ENCODE measurements at places on chromosomes 3 and 15.

DNA sequence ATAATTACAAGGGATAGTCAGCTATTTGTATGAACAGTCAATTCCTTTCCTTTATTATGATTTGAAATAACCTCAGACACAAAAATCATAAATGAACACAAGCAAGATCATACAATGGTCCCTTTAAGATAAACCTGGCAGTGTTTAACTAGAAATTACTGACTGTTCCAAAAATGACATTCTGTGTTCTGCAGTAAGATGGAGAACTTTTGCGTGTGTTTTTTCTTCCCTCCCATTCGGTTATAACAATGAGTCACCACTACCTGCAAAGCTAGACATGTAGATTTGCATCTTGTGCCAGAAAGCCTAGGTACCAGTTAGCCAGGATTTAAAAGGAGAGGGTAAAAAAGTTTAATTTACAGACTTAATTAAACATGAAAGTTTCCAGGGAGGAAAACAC lies 248.2 kb upstream of the ADAMTS9 start:
- no peak for DNase-seq

DNA sequence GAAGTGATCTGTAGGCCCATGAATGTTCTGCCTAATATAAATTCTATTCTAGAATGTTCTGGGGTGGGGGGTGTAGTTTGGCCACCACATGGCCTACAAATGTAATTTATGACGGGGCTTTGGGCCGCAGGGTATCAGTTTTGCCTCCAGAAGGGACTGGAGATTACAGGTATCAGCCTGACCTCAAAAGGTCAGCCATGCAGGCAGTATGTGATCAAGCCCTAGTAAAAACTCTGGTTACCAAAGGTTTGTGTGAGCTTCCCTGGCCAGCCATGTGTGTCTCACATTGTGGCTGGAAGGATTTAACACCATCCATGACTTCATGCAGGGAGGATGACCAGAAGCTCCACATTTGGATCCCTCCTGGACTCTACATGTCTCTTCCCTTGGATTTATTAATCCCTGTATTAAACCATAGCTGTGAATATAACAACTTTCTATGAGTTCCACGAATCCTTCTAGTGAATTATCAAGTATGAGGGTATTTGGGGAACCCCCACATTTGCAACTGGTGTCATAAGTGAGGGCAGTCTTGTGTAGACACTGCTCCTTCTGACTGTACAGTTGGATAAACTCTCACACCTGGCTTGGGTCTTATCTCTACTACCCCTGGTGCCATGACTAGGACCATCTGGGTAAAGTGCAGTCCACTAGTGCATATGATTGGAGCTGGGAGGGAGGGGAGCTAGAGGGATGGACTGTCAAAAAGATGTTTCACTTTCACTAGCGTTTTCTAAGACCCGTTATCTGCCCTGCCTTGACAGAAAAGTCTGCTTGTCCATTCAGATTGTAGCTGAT lies 50.0 kb upstream of the RFX7 start:
- DNase-seq = no peak

- DNase-seq = no peak
Observed at GRCh38 chr3:172334671-172335207, 113.5 kb downstream of the GHSR start.

GRCh38 chr3:132090921-132091320 lies 56.1 kb upstream of the CPNE4 start:
- DNase-seq = no peak

- no peak for DNase-seq
Observed at GRCh38 chr3:147007736-147008245, 398.6 kb downstream of the ZIC4 start.

- peak; percentile 63 for DNase-seq
Observed at GRCh38 chr15:44738340-44738984, 2.1 kb downstream of the TRIM69 start.

- peak; percentile 81 for DNase-seq
Observed at GRCh38 chr15:59002418-59002859, 15.0 kb downstream of the RNF111 start.

DNA sequence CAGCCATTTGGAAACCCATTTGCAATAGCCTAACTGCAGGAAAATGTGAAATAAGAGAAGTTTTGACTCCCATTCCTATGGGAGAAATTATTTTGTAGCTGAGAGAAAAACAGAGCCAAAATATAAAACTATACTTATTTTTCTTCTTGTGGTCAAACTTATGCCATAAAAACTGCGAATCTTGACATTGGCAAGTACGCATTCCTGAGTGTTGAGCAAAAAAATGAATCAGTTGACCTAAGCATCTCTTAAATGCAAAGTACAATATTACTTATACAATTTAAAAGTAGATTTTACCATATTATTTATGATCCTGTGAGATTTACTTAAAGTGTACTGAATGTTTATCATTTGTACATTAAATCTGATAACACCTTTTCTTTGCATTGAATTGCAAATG lies 50.1 kb upstream of the CMC1 start:
- no peak for DNase-seq

DNA sequence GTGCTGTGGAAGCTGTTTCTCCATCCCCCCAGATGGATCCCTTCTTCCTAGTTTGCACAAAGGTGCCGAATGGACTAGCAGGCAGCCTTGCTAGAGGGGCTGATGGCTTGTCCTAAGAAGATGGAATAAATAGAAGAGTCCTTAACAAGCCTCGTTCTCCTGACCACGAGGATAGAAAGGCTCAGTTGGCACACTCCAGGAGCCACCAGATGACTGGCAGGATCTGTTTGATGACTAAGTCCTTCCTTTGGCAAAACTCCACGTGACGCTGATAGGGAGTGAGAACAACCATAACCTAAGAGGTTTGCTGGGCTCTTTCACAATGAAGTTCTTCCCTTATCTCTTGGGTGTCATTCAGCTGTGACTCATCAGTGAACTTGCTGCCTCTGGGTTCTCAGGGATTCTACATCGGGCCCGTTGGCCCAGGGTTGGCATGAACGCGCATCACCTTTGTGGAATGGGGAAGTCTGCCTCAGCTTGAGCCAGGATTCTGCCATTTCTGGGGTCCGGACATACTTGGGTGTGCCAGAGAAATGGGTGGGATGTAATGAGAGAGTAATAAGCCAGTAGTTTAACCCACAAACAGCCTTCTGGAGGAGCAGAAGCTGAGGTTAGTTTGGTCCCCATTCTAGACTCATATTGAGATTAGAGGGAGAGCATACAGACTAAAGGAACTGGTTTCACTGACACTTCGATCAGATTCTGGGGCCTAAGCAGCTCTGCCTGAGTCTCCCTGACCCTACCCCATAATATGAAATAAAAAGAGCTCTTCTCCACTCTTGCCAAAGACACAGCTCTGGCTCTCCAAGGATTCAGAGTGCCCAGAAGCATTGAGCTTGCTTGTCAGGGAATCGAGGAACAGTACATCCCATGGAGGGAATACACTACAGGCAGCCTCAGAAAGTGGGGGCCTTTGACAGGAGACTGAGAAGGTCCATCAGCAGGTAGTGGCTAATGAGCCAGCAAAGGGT lies 2.0 kb upstream of the MELTF start:
- peak; percentile 97 for DNase-seq

DNA sequence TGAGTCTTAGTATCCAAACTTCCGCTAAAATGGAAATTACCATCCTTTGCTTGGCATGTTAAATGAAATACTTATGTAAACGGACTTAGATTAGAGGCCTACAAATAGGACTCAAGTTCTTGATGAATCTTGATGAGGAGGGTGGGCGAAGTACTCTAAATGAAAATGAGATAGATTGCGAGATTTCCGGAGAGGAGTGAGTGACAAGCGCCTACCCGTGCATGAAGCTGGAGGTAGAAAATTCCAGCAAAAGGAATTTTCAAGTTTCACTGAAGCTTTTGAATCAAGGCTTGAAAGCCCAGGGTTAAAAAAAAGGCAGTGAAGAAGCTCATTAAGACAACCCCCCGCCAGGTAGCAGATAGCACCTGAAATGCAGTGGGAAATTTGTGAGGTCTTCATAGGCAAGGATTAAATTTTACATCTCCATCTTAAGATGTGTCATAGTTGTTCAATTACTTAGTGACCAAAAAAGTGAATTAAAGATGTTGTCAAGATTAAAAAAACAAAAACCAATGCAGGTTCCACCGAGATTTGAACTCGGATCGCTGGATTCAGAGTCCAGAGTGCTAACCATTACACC lies 655 bp upstream of the RAB11A start:
- peak; percentile 6 for DNase-seq

DNA sequence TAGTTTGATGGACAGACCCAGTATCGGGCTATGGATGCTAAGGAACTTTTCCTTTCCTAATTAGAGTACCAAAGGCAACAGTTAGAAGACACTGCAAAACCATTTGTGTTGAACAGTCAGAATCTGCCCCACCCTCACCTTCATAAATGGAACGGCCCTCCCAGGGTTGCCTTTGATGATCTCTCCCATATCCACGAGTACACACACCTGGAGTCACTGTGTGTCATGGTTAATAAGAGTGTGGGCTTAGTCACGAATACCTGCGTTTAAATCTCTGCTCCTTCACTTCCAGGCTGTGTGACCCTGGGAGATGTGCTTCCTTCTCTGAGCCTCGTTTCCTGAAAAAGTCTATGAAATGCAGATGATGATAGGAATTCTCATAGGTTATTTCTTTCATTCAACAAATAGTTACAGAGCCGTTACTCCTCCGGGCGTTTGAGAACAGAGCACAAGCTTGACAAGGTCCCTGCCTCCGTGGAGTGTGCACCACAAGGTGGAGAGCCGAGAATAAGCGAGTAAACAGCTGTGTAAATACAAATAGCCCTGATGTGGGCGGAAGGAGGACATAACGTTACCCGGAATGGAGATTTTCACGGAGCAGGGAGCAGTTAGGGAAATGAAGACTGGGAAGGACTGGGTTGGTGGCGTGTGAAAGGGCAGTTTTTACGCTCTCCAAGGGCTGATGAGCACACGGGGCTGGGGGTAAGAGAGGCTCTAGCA lies 6.7 kb downstream of the SLC51A start:
- no peak for DNase-seq

- no peak for DNase-seq
Observed at GRCh38 chr3:49054344-49054862, 25.2 kb upstream of the IMPDH2 start.

GRCh38 chr3:179729981-179730380 lies 77.1 kb downstream of the USP13 start:
- DNase-seq = no peak

DNA sequence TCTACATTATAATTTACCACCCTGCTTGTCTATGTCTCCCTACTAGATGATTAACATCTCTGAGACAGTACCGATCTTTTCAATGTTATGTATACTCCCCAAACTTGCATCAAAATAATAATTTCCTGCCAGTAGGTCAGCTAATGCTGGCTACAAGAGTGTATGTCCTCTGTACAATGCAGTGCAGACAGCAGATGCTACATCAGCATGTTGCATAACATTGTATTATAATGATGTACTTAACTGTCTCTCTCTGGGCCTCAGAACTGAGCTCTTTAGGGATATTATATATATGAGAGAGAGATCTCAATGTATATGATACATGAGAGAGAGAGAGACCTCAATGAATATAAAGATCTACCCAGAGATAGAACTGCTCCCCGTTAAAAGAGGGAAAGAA lies 456.6 kb downstream of the SHQ1 start:
- DNase-seq = no peak

GRCh38 chr3:151152455-151153079 lies 50.4 kb downstream of the GPR171 start:
- DNase-seq = no peak

- no peak for DNase-seq
Observed at GRCh38 chr15:91872356-91873137, 19.0 kb downstream of the SLCO3A1 start.

DNA sequence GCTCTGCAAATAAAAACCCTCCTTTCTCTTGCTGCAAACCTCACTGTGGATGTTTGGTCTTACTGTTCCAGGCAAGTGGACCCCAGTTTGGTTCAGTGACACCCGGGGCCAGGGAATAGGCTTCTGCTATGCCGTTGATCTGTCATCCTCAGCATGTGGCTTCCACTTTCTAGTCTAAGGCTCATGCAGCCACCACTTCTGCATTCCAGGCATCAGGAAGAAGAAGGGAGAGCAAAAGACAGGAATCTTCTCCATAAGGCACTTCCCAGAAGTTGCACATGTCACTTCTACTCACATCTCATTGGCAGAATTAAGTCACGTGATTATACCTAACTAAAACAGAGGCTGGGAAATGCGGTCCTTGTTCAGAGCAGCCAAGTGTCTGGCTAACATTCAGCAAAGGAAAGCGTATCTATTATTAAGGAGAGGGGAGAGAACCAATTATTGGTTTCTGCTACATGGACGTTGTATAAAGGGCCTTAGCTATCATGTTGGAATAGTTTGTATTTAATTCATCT lies 173.6 kb upstream of the PFN2 start:
- no peak for DNase-seq

GRCh38 chr3:49255112-49255511 lies 21.9 kb downstream of the C3orf62 start:
- peak; percentile 70 for DNase-seq

- DNase-seq = no peak
Observed at GRCh38 chr3:192259661-192260060, 467.7 kb downstream of the FGF12 start.

DNA sequence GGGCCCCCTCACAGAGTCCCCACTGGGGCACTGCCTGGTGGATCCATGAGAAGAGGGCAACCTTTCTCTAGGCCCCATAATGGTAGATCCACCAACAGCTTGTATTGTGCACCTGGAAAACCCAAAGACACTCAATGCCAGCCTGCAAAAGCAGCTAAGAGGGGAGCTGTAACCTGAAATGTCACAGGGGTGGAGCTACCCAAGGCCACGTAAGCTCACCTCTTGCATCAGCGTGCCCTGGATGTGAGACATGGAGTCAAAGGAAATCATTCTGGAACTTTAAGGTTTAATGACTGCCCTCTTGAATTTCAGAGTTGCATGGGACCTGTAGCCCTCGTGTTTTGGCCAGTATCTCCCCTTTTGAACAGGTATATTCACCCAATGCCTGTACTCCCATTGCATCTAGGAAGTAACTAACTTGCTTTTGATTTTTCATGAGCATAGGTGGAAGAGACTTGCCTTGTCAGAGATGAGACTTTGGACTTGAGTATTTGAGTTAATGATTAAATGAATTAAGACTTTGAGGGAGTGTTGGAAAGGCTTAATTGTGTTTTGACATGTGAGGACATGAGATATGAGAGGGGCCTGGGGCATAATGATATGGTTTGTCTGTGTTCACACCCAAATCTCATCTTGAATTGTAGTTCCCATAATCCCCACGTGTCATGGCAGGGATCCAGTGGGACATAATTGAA lies 900.9 kb upstream of the ROBO1 start:
- no peak for DNase-seq

GRCh38 chr3:32181796-32182195 lies 56.7 kb upstream of the CMTM8 start:
- no peak for DNase-seq

GRCh38 chr15:100187677-100188076 lies 154.1 kb downstream of the ADAMTS17 start:
- DNase-seq = no peak

DNA sequence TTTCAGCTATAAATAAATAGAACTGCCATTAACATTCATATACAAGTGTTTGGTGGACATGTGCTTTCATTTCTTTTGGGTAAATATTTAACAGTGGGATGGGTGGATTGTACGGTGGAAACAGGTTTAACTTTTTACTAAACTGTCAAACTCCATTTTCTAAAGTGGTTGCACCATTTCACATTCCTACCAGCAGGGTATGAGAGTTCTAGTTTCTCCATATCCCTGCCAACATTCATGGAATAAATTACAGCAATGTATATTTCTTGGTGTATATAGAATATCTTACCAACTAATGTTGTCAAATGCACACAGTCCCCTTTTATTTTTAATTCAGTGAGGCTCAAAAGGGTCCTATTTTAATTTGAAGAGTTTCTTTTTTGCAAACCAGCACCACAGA lies 71.3 kb upstream of the CTXND1 start:
- DNase-seq = no peak

All from NB4 (cell line).